Jurkat, Clone E6-1 (cell line): ENCODE measurements at places on chromosomes 1 and 21.

DNA sequence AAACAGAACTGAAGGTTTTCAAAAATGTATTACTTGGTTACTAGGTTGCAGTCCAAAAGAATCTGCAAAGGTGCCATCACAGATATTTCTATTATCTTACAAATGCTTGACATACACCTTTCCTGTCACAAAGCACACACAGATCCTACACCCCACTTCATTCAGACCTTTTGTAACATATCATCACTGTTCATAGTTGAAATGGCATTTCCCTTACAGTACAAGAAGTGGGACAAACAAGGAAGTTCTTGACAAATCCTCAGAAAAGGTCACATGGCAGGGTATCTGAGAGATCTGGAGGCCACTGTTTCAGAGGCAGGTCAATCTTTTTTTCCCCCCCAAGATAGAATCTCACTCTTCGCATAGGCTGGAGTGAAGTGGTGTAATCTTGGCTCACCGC, 21.3 kb downstream of the TOR1AIP2 start:
- DNase-seq: no peak

GRCh38 chr1:160018900-160019299, 12.9 kb downstream of the PIGM start:
- no peak for DNase-seq

GRCh38 chr1:87478231-87478630, 149.6 kb downstream of the LMO4 start:
- no peak for DNase-seq

- DNase-seq: no peak
Measured at GRCh38 chr21:41620982-41621381, 113.0 kb upstream of the TMPRSS2 start.

GRCh38 chr1:66330722-66331141, 203.2 kb upstream of the SGIP1 start:
- DNase-seq: peak; percentile 39

GRCh38 chr1:200035397-200035955, 8.0 kb downstream of the NR5A2 start:
- no peak for DNase-seq

DNA sequence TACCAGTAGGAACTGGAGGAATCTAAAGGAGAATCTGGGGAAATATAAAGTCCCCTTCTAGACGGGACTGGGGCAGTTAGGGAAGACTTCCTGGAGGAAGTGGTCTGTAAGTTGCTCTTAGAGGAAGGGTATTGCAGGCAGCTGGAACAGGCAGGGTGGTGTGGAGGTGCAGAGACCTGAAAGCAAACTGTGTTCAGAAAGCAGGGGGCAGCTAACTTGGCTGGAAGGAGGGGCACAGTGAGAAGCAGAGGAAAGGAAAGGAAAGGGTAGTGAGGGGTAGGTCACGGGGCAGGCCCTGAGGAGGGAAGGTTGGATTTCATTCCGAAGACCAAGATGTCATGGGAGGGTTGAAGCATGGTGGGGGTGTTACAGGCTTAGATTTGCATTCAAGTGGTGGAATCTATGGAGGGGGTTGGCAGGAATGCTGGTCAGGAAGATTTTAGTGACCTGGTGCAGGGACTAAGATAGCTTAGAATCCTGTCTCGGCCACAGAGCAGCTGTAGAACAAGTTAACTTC, 240.7 kb downstream of the FOXD2 start:
- DNase-seq: no peak

DNA sequence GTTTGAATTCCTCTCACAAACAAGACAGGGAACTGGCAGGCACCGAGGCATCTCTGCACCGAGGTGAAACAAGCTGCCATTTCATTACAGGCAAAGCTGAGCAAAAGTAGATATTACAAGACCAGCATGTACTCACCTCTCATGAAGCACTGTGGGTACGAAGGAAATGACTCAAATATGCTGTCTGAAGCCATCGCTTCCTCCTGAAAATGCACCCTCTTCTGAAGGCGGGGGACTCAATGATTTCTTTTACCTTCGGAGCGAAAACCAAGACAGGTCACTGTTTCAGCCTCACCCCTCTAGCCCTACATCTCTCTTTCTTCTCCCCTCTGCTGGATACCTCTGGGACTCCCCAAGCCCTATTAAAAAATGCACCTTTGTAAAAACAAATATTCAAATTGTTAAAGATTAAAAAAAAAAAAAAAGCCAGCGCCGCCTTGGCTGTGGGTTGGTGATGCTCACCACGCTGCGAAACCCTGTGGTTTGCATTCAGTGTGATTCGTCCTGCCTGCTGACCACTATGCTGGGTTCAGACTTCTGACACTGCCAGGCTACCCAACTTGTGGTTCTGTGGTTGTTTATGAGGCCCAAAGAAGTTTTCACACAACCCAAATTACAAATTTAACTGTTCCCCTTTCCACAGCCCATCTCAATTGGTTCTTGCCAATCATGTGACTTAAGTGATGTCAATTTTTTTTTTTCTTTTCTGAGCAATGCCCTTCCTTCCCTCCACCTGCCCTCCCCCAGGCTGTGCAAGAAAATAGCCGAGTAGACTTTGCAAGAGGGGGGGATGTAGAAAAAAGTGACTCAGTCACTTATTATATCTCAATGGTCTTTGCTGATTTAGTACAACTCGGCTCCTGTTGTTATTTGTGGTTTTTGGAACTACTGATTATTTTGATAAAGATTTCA, at the start of gene RUNX1:
Gene RUNX1, minus strand, starts transcription at position 597 of the 912 bp plus-strand sequence.
- peak; percentile 92 for DNase-seq

- no peak for DNase-seq
Measured at GRCh38 chr1:234892642-234893041, 236.0 kb downstream of the TOMM20 start.

DNA sequence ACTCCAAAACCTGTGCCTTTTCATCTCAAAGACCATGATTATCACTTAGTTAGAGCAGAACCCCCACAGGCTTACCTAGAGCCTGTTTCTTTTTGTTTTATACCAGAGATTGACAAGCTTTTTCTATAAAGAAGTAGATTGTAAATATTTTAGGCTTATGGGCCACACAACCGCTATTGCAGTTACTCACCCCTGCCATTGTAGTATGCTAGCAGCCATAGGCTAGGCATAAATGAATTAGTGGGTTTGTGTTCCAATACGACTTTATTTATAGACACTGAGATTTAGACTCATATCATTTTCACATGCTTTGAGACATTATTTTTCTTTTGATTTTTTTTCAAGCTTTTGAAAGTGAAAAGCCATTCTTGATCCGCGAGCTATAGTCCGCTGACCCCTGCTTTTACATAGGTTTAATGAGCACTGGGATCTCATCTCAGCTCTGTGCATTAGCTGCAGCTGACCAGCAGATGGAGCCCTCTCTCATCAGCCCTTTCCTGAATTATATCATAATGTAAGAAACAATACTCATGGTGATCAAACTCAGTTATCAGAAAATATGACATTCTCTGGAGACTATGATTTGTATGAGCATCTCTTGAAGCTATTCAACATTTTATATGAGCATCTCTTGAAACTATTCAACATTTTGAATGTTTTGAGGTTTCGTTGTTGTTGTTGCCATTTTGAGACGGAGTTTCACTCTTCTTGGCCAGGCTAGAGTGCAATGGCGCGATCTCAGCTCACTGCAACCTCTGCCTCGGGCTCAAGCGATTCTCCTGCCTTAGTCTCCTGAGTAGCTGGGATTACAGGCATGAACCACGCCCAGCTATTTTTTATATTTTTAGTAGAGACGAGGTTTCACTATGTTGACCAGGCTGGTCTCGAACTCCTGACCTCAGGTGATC, 111.9 kb upstream of the L1TD1 start:
- DNase-seq: peak; percentile 16

GRCh38 chr1:245874942-245875580, 632.0 kb downstream of the SMYD3 start:
- DNase-seq: no peak

GRCh38 chr1:71589005-71589404, 508.2 kb upstream of the ZRANB2 start:
- no peak for DNase-seq

DNA sequence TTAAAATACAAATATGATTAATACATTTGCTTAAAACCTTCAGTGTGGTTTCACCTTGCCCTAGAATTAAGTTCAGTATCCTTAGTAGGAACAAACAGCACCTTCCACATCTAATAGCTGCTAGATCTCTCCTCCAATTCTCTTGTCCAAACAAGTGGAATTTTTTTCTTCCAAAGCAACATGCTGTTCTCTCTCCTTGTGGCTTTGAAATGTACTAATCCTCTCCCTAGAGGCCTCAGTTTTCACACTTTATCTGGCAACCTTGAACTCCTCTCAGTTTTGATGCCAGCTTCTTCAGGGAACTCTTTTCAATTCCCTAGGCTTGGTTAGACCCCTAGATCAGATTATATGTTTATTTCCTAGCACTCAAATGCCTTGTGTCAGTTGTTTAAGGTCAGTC, 87.0 kb downstream of the GLUL start:
- no peak for DNase-seq

- DNase-seq: no peak
Measured at GRCh38 chr1:56780826-56781225, 38.4 kb downstream of the FYB2 start.

DNA sequence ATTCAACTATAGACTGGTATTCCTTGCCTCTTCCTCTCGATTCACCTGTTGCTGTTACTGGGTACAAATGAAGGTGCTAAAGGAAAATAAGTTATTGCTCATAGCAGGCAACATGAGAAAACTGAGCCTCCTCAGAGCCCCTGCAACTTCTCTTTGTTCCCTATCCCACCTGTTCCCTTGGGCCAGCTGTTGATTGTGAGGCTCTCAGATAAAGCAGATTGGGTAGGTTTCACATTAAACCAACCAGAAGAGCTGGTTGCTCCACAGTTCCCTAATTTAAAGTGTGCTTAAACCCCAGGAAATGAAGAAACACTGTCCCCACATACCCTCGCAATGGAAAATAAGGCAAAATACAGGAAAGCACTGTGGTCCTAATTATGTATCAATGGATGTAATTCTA, 4.8 kb downstream of the DEDD start:
- no peak for DNase-seq
